Fibroblast of pulmonary artery (primary cell): ENCODE measurements at places on chromosomes 2 and 18.
A peak's percentile ranks its signal among the peaks of the same experiment; 100 is the strongest.

DNA sequence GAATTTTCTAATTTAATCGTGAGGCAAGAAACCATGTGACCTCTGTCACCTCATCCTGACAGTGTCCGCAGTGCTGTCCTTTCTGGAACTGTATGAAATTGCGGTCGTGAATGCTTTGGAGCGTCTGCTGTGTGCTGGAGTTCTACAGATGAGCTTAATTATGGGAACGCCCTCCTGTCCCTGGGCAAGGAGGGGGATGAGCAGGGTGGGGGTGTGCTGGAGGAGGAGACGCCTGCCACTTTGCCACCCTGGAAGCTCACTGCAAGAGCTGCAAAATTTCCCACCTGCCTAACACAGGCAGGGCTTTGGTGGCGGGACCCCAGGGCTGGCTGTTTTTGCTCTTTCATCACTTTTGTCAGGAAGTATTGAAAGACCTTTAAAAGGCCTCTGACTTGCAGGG is 6.5 kb downstream of the LPIN1 start:
- DNase-seq, result no peak

DNA sequence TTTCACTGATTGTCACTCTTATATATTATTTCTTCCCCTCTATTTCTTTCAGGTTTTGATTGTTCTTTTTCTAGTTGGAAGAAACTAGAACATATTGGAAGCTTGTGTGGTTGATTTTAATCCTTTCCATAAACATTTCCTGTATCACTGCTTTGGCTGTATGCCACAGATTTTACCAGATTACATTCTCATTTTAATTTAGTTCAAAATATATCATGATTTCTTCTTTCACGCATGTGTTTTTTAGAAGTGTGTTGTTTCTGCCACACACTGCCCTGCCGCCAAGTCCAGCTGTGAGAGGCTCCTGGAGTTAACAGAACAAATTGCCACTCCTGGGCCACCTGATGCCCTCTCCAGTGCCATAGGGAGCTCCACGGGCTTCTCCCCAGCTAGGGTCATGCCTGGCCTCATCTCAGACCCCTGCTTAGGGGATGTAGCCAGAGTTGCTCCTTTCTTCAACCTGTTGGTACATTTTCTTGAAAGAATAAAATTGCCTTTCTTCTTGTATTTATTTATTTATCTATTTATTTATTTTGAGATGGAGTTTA is 206.2 kb upstream of the COPS8 start:
- no peak for DNase-seq

GRCh38 chr2:156630579-156631337 is 194.6 kb downstream of the GPD2 start:
- DNase-seq, result no peak

GRCh38 chr2:48530033-48530811 is at the start of gene STON1:
Gene STON1 (plus strand): TSS chr2:48530154. CDS start chr2:48580634, 50,480 bp downstream.
- DNase-seq, result peak; percentile 65

DNA sequence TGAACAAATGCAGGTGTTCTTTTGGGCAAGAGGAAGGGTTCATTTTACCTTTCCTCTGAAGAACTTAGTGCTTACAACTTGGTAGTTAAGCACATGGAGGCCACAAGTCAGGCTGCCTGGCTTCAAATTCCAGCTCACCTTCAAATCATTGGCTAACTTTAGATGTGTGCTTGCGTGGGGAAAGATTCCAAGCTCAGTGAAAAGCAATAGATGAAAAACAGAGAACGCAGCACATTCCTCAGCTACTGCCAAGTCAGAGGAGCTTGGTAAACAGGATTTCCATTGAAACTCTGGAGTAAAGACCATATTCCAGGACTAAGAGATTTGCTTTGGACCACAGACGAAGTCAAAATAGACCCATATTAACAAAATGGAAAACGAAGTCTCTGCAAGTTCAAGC is 96.3 kb upstream of the ASB18 start:
- DNase-seq, result peak; percentile 2

DNA sequence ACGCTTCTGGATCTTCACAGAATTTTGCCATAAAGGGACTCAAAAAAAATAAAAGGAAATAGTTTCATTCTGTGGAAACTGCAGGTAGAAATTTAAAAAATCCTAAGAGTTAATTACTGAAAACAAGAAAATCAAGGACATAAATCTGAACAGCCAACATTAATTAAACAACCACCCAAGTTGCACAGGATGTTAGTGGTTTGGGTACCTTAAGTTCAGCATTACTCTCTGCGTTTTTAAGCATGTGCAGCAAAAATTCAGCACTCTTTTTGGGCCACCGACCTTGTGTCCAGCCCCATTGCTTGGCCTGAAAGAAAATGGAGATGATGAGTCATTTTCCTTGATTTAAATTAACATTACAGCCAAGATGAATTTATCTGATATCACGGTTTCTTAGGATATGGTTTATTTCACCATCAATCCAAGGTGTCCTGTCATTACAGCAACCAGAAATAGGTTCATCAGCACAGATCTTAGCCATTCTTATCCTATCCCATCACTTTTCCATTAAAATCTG is 3.3 kb upstream of the C18orf32 start:
- DNase-seq, result no peak

DNA sequence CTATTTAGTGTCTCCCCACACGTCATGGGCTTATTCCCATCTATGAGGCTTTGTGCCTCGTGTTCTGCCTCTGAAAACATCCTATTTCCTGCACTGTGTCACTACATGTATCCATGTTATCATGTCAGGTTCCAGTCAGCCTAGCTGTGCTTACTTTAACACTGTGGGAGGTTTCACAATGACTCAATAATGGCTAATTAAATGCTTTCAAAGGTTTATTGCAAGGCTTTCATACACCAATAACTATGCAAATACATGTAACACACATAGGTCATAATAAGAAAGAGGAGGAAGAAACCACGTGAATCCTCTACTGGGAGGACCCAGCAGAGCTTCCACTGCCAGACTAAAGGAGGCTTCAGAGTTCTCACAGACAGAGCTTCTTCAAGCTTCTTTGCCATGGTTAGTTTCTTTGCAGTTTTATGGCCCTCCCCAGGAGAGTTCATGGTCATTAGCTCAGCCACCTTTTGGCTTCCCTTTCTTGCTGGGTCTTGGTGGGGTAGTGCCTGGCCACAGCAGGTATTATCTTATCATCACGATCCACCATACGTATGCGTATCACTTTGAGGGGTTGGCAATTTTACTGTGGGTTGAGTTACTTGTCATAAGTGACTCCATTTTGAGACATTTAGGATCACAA is 5.1 kb upstream of the COLEC12 start:
- no peak for DNase-seq

- DNase-seq, result peak; percentile 68
Observed at GRCh38 chr2:85584857-85585780, 888 bp downstream of the VAMP5 start.

GRCh38 chr2:127100251-127101047 is 6.5 kb downstream of the BIN1 start:
- DNase-seq, result peak; percentile 33

GRCh38 chr2:1874101-1874865 is 130.0 kb upstream of the PXDN start:
- DNase-seq, result no peak

GRCh38 chr18:30440351-30440750 is 602.2 kb downstream of the DSC3 start:
- peak; percentile 0 for DNase-seq

- no peak for DNase-seq
Observed at GRCh38 chr2:43943809-43944452, 51.9 kb downstream of the LRPPRC start.

GRCh38 chr2:241105641-241106040 is 3.6 kb upstream of the MTERF4 start:
- DNase-seq, result no peak

- peak; percentile 87 for DNase-seq
Observed at GRCh38 chr18:36296650-36297416, 680 bp upstream of the FHOD3 start.

DNA sequence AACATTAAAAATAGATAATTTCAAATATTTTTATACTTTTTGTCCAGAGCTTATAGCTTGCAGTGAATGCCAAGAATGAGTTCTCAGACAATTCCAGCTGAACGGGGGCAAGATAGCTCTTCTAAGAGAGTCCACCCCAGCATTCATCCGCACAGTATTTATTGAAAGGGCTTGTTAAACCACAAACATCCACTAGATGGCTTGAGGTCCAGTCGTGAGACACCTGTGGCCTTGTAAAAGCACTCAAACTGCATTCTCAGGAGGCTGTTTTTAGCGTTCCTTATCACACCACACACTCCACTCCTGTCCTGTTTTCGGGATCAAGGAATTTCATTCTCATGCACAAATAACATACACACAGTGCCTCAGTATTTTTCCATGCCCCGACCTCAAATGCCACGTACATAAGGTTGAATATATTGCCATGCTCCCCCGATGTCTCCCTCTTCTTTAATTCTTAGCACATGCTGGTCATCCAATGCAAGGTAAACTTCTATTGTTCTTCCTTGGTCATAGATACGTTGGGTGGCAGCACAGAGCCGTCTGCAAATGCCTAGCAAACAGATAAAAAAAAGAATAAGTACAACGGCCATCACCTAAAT is 47.4 kb downstream of the DNAJC10 start:
- peak; percentile 60 for DNase-seq

- DNase-seq, result no peak
Observed at GRCh38 chr18:46257366-46257765, 153.2 kb downstream of the HAUS1 start.
